ENCODE measurements at places on chromosomes 4 and X. TPM values are rescaled to one million over a fixed set of nuclear protein-coding genes. Genes with fewer than 3 reads are reported as not detected.

Gene TMEM128
- polyA plus RNA-seq: 18.6 TPM

Gene XKRX
- polyA plus RNA-seq: 0.05 TPM

Gene PRAF2
- 19.8 TPM for polyA plus RNA-seq

DNA sequence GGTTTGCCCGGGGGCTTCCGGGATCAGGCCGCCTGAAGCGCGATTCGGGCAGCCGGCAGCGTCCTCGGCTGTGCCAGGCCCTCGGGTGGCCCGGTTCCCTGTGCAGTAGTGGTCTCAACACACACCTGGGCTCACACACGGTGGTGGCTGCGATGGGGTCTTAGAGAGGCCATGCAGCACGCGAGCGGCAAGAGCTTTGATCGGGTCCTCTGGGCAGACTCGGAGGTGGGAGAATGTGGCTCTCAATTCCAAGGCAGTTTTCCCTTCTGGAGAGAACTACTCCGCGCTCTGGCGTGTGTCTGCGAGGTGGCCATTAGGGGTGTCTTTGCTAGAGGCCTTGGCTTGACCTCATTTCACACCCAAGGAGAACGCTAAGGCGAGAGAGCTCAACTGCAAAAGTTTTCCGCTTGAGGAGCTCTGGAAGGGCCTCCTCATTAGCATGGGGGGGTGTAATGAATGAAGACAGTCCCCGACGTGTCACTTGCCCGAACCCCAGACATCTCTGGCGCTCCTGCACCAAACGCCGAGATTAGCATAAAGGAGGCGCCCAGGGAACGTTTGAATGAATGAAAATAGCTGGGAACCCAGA, 771 bp upstream of the RBPJ start:
- no peak for DNase-seq

DNA sequence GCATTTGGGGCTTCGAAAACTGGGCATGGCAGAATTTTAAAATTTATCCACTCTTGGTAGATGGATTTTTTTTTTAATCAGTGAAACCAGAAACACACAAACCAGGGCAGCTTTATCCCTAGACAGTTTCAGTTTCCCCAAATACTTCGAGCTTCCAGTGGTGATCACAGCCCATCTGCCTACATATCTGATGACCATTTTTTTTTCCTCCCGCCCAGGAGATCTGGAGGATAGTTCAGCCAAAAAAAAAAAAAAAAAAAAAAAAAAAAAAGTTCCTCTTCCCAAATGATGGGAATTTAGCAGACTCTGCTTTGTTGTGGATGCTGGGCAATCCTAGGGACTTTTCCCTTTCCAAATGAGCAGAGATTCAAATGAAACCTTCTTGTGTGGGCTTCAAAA, 1.0 kb upstream of the TBC1D9 start:
- no peak for DNase-seq

DNA sequence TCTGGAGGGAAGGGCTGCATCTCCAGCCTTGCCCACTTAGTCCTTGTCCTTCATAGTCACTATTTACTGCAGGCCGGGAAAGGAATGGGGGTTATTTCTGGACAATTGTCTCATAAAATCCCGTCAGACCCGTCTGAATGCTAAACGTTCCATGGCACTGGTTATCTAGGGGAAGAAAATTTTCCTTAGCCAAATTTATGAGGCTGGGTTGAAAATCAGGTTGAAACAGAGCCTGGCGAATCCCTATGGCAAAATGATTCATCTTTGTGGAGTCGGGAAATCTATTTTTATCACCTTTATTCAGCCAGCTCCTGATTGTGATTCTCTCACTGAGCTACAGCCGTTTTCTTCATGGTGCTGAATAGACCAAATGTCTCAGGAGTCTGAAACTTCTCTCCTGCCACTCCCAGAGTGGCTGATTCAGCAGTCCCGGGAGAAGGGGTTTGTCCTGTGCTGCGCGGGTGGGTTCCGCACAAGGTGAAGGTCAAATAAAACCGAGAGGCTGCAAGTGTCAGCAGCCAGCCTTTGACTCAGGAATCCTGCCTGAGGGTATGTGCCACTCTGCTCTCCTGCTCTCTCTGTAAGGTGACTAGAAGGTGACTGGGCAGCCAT, 1.0 kb downstream of the LIMCH1 start:
- no peak for DNase-seq

GRCh38 chrX:109301177-109301576, 180.7 kb downstream of the GUCY2F start:
- DNase-seq: no peak

- DNase-seq: no peak
Observed at GRCh38 chr4:40910706-40911105, 161.0 kb downstream of the NSUN7 start.

DNA sequence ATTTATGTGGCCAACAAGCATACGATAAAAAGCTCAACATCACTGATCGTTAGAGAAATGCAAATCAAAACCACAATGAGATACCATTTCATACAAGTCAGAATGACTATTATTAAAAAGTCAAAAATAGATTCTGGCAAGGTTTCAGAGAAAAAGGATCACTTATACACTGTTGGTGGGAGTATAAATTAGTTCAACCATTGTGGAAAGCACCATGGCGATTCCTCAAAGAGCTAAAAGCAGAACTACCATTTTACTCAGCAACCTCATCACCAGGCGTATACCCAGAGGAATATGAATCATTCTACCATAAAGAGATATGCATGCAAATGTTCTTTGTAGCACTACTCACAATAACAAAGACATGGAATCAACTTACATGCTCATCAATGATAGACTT, 478.7 kb upstream of the GALNTL6 start:
- no peak for DNase-seq

- DNase-seq: no peak
Observed at GRCh38 chr4:85496126-85496849, 21.3 kb downstream of the ARHGAP24 start.

Measured in forelimb muscle (tissue), 1 donor.